ENCODE measurements at places on chromosomes 6 and 20.
A peak's percentile ranks its signal among the peaks of the same experiment; 100 is the strongest.

GRCh38 chr6:47680724-47681123 is 17.7 kb upstream of the ADGRF4 start:
- DNase-seq = no peak

DNA sequence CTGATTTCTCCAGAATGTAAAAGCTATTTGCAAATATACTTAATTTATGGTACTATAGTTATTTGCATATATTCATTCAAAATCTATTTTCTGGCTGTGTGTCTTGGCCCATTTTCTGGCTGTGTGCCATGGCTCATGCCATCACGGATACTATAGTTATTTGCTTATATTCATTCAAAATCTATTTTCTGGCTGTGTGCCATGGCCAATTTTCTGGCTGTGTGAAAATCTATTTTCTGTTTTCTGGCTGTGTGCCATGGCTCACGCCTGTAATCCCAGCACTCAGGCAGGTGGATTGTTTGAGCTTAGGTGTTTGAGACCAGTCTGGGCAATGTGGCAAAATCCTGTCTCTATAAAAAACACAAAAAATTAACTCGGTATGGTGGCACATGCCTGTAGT is 28.9 kb upstream of the RIPK1 start:
- DNase-seq = peak; percentile 35

GRCh38 chr20:37299718-37300528 is 10.5 kb downstream of the MANBAL start:
- DNase-seq = no peak

GRCh38 chr6:33575211-33575610 is 4.9 kb downstream of the BAK1 start:
- no peak for DNase-seq

- no peak for DNase-seq
Measured at GRCh38 chr6:159490298-159490937, 202.6 kb downstream of the SOD2 start.

Measured in NCI-H1417 treated with DMSO at 0.1 percent for 48 hours (cell line).